Activated T-helper 1 cell treated with anti-CD3 and anti-CD28 coated beads, Interleukin-2, amount 50 U/mL, for 16 hours (primary cell): ENCODE measurements at places on chromosomes 6 and 20.

DNA sequence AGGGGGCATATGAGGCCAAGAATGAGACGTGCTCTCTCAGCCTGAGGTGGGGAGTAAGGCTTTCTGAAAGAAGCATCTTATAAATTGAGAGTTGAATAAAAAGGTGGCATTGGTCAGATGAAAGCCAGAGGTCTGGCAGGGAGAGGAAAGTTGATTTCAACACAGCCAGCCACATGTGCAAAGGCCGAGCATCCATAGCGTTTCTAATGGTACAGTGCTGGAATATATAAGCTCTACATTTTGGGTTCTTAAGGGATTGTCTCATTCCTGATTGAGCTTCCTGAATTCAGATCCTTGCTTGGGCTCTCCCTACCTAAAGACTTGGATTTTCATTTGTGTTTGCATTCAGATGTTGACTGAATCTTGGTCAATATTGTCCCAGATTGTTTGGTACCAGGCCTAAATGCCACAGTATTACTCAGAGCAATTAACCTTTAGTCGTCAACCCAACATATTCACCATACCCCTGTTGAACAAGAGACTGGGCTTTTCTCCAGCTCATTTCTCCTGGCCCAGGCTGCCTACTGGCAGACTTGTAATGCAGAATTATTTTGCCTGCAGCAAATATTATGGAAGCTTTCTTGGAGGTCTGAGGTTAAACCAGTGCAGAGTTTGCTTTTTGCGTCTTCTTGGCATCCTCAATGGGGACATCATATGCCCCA lies 14.5 kb upstream of the BCAS1 start:
- no peak for DNase-seq

DNA sequence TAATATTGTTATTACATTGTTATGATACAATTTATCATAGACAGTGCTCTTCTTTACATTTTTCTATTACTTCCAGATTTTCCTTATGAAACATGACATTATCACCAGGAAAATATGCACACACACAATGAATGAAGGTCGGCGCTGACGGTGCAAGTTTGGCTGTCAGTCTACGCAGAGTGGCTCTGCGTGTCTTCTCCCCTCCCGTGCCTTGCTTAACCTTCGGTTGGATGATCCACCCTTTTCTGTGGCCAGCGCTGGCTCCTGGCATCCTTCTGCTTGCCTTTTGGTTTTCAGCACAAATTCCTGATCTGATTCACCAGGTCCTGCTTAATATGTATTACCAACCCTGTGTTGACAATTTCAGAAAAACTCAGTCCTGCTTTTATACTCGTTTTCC lies 157.4 kb downstream of the TSHZ2 start:
- DNase-seq, result no peak

DNA sequence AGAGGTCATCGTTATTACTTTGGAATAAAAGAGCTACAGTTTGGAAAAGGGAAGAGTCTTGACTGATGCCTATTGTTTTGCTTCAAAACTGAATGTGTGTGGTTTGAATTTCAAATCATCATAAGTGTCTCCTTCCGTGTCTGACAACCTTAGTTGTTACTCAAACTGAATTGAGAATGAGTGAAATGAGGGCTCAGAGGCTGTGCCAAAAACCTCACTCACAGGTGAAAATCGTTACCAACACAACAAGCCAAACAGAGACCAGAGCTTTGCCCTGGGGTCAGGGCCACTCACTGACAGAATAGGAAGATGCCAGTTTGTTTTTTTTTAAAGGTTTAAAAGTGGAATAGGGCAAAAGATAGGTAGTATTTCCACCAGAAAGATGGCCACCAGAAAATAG lies 15.2 kb upstream of the SIRT5 start:
- no peak for DNase-seq

GRCh38 chr20:15703171-15703911 lies 869.9 kb downstream of the KIF16B start:
- no peak for DNase-seq

DNA sequence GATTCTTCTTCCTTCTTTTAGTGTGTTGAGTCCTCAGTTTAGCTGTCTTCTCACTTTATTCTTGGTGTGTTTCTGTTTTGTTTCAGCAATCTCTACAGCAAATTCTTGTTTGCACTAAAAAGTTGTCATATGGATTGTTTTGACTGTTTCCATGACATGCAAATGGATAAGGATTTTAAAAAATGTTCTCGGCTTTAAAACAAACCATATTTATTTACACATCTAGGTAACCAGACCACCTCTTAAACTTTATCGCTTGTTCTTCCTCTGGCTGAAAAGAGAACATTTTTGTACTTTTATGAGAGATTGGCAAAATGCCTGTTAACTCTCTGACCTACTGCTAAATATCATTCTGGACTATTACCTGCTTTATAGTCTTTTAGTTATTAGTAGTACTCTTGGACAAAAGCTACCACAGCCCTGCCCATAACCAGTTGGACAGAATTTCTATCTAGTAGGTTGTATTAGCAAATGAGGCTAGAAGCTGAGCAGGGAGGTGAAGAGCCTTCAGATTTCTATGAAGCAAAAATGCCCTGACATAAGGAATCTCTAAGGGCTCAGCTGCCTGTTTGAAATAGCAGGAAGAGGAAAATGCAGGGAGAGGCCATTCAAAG lies 268.3 kb downstream of the CD109 start:
- DNase-seq, result no peak

DNA sequence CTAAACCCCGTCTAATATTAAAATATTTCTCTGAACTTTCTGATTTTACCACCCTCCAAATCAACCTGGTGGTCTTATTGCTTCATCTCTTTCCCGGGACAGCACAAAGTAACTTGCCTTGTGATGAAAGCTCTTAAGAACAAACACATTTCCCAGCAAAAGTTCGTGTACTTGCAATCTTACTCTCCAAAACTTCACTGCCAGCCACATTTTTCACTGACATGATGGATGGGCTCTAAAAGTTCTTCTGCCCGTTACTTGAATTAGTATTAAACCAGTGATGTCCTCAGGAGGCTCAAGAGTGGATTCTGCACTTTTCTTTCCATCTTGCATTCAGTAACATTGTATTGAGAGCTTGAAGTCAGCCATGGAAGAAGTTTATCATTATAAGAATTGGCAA lies 731.6 kb upstream of the GJE1 start:
- no peak for DNase-seq

DNA sequence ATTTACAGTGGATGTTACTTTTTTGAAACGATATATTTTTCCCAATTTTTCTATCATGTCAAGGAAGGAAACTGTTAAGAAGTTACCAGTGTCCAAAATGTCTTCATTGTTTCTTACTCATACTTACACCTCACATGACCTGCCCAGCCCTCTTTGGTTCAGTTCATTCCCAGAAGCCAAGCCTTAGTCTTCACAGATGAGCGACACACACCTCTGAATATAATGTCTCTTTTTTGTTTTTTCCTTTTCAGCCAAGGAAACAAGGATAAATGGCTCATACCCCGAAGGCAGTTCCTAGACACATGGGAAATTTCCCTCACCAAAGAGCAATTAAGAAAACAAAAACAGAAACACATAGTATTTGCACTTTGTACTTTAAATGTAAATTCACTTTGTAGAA lies 225.2 kb downstream of the SMOC2 start:
- no peak for DNase-seq

GRCh38 chr6:101117393-101118135 lies 236.4 kb upstream of the ASCC3 start:
- DNase-seq, result no peak

DNA sequence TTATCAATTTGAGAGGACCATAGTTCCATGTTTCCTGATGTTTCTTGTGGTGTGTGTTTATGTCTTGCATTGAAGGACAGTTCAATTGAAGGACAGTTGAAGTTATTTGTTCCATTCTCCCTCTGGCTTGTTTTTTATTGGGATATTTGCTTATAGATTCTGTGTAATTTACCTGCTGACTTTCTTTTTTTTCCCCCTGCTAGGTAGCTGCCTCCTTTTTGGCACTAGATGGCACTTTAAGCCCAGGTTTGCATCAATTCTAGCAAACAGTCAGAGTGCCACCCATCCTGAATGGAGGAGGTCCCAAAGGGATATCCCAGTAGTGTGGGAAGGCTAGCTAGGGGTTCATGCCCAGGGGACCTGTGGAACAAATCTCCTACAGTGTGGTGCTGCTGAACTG lies 78.1 kb downstream of the CFAP61 start:
- DNase-seq, result no peak

DNA sequence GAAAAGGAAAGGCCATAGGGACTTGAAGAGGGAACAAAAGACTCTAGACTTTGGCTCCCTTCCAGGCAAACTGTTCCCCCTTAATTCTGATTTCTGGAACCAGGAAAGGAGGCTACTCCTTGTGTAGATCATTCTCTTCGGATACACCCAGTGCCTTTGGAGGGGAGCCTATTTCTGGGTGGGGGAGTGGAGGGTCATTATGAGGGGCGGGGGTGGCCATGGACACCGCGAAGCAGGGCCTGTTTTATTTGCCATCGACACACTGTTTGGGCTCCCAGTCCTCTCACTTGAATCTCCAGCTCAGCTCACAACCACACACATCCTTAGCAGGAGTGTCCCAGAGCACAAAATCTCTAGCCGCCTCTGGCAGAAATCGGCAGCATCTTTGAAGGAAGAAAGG lies 132.3 kb downstream of the PXDC1 start:
- no peak for DNase-seq

GRCh38 chr6:5457983-5458683 lies 196.8 kb downstream of the FARS2 start:
- no peak for DNase-seq

GRCh38 chr6:1043458-1043836 lies 268.5 kb upstream of the FOXQ1 start:
- DNase-seq, result no peak

DNA sequence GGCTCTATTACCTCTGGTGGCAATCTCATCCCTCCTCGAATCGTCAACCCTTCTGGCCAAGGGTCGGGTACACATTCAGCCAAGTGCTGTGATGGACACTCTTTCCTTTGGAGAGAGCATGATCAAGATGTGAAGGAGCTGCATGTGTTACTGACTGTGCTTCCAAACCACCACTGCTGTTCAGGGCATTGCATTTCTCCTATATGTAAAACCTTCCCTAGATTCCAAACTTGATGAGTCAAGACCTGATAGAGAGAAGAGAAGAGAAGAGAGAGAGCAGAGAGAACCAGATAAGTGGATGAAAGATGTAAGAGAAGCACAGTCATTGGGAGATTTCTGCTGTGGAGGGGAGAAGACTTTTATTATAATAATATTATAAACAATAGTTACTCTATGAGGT lies 162.2 kb downstream of the KCNQ5 start:
- no peak for DNase-seq

DNA sequence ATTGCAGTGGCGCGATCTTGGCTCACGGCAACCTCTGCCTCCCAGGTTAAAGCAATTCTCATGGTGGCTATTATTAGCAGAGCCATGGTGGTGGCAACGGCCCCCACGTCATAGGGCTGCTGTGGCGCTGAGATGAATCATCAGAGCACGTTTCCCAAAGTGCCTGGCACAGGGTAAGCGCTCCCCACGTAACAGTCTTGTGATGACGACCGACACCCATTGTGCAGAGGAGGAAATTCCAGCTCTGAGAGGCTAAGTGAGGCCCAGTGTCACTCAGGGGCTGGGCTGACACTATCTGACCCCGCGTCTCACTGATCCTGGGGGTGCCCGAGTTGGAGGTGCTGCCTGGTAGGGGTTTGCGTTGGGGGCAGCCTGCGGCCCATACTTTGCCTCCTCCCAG lies 16.2 kb downstream of the SUN5 start:
- no peak for DNase-seq

DNA sequence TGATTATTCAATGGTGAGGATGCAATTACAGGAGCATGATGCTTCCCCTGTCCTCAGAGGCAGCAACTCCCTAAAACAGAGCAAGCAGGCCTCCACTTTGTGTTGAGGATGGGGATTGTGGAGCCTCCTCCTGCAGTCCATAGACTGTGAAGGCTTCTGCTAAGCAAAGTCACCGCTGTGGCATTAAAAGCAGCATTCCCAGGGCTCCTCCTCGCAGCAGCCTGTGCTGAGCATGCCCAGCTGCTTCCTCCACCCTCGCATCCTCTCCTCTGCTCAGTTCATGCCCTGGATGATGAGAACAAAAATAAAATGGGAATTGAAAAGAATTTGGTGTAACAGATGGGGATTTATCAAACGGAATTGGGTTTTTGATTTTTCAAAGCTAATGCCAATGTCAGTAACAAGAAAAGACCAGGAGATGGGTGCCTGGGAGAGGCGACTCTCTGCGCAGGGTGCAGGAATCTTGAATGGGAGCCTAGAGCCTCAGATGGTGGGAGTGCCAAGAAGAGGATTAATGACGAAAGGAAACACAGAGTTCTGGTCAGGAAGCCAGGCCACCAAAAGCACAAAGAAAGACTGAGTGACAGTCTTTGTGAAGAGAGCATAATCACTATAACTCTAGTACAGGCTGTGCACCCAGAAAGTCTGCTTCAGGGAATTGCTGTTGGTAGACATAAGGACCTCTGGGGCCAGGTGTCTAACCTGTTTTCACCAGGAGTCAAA lies 347.6 kb downstream of the TPBG start:
- no peak for DNase-seq

DNA sequence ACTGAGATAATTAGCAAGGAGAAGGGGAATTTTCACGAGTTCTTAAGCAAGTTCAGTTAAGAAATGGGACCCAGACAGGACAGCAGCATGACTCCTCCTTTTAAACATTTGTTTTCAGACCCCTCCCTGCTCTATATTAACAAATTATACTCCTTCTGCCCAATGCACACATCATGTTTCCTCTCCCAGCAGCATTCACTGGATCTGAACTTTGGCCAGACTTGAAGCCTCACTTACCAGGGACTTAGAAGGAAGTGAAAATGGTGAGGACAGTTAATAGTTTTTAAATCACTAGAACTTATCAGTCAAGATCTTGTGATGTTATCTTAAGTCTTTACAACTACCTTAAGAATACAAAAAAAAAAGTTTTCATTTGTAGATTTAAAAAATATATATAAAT lies 1174.7 kb upstream of the MAP3K7 start:
- no peak for DNase-seq

- no peak for DNase-seq
Measured at GRCh38 chr6:84739866-84740208, 24.6 kb downstream of the TBX18 start.

GRCh38 chr6:3247255-3248146 lies 11.2 kb upstream of the PSMG4 start:
- DNase-seq, result no peak

DNA sequence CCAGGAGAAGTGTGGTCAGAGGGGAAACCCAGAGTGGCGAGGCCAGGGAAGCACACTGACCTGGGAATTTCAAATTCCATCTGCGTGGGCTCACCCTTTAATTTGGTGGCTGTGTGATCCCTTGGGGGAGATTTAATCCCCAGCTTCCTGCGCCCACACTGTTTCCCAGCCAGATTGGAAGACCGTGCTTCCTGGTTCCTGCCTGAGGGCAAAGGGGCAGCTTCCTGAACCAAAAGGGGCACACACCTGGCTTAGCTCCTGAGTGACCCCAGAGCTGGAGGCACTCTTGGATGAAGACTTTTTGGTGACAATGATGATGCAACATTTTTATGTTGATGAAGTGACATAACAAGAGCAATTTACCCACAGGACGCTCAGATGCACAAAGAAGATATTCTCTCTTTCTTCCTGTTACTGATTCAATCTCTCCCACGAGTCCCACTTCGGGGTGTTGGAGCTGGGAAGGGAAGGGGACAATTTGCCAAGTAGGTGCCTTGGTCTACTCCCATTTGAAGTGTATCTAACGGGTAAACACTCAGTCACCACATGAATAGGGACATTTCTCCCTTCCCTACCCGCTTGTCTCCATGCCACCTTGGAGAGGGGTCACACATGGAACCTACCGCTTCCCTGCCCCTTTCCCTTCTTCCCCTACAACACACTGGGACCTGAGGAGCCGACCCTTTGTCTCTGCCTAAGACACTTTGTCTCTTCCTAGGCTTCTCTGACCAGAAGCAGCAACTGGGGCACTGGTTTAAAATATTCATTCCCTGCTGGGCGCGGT lies 28.6 kb upstream of the CDKN1A start:
- DNase-seq, result no peak
